ENCODE measurements at places on chromosomes 12 and 14. TPM values are rescaled to one million over a fixed set of nuclear protein-coding genes. Genes with fewer than 3 reads are reported as not detected.

MMP19 gene
- 24.9 TPM for total RNA-seq

DNA sequence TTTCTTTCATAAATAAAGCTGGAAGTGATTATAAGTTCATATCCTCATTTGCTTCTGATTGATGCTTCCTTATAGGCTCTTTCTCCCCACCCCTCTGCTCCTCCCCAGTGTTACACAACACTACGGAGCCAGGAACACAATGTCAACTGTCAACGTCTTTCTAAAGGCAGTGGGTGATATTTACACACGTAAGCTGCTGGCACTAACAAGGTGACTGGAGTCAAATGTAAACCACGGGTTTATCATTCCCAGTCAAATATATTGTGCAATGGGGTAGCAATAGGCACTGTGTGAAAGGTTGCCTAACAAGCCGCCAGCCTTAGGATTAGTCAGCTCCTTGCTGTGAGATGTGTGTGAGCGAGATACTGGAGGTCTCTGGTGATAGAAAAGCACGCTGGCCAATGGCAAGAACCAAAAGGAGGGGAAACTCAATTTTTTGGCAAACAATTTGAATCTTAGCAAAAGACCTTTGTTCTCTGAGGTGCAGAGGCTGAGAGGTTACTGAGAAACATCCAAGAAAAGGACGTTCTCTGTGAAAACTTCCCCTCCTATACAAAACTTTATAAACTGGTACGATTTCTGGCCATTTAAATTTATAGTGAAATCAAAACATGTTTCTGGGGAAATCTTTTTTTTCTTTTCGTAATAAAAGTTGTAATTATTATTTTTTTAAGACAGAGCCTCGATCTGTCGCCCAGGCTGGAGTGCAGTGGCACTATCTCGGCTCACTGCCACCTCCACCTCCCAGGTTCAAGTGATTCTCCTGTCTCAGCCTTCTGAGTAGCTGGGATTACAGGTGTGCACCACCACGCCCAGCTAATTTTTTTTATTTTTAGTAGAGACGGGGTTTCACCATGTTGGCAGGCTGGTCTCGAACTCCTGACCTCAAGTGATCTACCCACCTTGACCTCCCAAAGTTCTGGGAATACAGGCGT, 22.3 kb upstream of the HECTD1 start:
- peak; percentile 89 for DNase-seq

PTGDR gene
- not detected for total RNA-seq

GRCh38 chr14:97697772-97698171, 900.6 kb downstream of the VRK1 start:
- DNase-seq: no peak

GRCh38 chr14:99318091-99318958, 46.3 kb upstream of the BCL11B start:
- DNase-seq: peak; percentile 46

DNA sequence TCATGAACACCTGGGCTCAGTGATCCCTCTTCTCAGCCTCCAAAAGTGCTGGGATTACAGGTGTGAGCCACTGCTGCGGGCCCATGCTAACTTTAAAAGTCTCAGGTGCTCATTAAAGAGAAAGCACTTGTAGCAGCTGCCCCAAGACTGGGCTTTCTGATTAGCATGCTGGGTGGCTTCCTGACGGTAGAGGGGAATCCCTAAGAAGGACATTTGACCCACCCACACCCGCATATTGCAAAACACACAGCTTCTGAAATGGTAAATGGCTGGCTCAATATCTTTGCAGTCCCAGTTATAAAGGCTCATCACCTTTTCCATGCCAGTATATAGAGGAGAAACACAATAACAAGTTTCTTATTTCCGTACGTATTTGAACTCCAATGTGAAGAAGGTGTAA, 19.3 kb upstream of the BICD1 start:
- DNase-seq: no peak

- no peak for DNase-seq
Measured at GRCh38 chr14:23163830-23164229, 19.6 kb downstream of the SLC7A8 start.

- DNase-seq: peak; percentile 46
Measured at GRCh38 chr12:51389302-51389999, 1.8 kb downstream of the GALNT6 start.

DNA sequence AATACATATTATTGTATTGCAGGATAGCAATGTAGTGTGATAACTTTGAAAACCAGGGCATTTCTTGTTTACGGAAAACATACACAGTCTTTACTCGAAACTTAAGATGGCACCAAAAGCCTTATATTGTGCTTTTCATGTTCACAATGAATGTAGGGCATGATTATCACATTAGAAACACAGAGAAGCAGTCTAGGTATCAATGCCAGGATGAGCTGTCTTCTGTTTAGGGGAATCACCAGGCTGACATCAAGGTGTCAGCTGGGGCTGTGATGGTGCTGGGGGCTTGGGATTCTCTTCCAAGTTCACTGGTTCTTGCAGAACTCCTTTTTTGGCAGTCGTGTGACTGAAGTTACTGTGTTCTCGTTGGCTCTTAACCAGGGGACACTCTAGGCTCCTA, 1067.3 kb downstream of the FLRT2 start:
- no peak for DNase-seq

CCDC60 gene
- not detected for total RNA-seq

GRCh38 chr14:33524244-33524643, 426.6 kb downstream of the EGLN3 start:
- DNase-seq: no peak

- no peak for DNase-seq
Measured at GRCh38 chr12:130401703-130402102, 64.0 kb downstream of the PIWIL1 start.

- no peak for DNase-seq
Measured at GRCh38 chr12:6767353-6768319, 1.5 kb downstream of the PTMS start.

- DNase-seq: peak; percentile 24
Measured at GRCh38 chr14:103385929-103386712, 906 bp downstream of the MARK3 start.

DNA sequence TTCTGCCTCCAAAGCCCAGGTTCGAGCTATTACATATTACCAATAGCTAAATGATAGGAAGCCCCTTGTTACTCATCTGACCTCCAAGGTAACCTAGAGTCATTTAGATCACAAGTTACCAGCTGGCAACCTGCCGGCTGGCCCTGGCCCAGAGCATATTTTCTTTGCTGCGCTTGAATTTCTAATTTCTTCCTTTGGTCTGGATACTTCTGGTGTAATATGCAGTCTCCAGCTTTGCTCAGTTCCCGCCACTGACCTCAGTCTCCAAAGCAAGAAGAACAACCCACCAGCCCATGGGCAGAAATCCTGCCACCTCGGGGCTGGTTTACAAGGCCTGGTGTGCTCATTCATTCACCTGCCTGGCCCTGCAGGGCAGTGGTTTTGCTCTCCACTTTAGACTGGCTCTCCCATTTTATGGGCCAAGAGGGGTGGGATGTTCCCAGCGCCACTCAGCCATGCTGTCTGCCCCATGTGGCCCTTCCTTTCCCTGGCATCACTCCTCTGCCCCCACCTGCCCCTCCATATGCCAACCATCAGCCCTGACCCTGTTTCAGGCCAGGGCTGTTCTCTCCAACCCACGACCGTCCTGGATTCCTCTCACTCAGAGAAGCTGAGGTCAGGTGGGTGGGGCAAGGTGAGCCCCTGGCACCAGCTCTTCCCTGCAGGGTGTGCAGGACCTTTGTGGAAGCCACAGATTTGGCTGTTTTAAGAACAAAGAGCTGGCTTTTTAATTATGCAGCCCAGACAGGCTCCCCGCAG, 76.0 kb downstream of the PRIMA1 start:
- no peak for DNase-seq

DNA sequence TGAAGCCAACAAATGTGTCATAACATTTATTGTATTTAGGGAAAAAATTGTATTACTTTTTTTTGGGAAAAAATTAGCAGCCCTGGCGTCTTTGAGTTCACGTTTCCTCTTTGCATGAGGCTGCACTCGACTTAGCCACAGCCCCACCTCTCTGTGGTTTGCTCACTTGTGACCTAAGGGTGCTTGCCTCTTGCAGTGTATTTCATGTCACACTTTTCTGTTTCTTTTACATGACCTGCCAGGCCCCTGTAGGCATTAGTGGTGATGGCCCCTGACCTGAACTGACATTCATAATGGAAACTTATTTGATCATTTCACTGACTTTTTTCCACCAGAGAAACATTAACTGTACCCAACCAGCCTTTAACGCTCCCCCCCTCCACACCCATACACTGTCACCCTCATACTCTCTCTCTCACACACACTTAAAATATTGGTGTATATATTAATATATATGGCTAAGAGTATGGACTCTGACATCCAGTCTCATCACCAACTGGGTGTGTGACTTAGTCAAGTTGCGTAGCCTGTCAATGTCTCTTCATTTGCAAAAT, 122.9 kb downstream of the PRKCH start:
- no peak for DNase-seq

- no peak for DNase-seq
Measured at GRCh38 chr14:51210594-51210993, 29.5 kb upstream of the TMX1 start.

RNASE4 gene
- 5.4 TPM for total RNA-seq

DNA sequence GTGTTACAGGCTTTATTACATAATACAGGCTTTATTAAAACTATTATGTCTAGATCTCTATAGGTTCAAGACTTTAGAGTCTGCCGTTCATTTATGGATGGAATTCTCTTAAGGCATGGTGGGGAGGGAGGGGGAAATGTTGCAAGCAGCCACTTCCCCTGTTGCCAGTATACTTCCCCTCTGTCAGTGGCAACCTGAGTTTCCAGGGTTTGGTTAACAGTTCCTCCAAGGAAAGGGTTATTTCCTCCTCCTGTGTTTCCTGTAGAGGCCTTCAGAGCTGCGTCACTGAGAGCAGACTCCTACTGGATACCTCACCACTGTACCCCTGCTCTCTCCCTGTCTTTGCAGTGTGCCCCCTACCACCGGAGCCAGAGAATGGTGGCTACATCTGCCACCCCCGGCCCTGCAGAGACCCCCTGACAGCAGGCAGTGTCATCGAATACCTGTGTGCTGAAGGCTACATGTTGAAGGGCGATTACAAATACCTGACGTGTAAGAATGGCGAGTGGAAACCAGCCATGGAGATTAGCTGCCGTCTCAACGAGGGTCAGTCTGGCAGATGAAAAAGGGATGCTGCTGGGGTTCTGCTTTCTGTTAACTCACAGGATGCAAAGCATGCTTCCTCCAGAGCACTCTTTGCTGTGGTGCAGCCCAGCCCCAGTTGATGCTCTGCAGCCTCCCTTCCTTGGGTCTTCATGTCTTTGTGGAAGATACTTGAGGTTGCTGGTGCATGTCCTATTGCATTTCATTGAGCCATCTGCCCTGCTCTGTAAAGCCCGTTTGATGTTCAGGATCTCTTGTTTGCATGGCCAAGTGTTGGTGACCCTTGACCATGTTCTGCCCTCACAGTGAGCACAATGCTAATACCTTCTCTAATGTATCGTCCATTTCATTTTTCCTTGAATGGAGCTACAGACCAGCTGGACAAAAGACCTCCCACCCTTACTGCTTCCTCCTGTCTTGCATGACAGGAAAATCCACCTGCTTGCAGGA, 63.6 kb upstream of the SRSF5 start:
- DNase-seq: no peak

NELL2 gene
- total RNA-seq: not detected

RNASE7 gene
- total RNA-seq: not detected

DNA sequence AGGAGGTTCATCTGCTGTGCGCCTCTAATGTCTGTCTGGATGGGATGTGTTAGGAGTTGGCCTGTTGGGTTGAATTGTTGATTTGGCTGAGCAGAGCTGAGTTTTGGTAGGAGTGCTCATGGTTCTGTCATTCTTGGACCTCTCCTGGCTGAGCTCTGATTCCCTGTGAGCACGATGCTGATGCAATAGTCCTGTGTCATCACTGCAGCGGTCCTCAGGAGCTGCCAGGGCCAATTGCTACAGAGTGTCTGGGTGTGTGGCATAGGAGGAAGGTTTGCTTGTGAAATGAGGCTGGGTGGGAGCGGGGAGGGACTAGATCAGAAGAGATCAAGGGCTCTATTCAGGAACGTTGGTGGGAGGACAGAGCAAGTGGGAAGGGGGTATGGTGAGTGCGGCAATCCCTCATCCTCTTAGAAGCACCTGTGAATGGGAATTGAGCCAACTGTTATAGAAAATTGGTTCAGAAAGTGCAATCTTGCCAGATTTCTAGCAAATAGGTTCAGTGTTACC, 21.2 kb downstream of the PEX5 start:
- DNase-seq: no peak

AEBP2 gene
- 13.4 TPM for total RNA-seq

ASCL1 gene
- total RNA-seq: not detected

DNA sequence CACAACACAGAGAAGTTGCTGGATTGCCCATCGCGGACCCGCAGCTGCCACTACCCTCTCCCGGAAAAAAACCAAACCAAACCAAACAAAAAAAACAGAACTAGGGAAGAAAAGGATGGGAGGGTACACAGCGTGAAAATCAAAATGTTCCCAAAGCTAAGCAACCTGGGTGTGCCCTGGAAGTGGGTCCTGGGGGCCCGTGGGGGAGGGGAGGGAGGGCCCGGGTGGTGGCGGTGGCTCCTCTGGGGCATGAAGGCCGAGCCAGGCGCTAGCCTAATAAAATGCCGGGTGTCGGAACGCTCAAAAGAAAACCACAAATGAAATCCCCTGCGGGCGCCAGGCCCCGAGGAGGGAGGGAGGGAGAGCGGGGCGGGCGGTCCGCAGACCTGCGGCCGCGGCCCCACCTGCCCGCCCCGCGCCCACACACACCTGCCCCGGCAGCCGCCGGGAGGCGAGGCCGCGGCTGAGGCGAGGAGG, 787 bp downstream of the HECTD4 start:
- DNase-seq: no peak

- DNase-seq: no peak
Measured at GRCh38 chr12:128970110-128970509, 116.8 kb downstream of the GLT1D1 start.

DNA sequence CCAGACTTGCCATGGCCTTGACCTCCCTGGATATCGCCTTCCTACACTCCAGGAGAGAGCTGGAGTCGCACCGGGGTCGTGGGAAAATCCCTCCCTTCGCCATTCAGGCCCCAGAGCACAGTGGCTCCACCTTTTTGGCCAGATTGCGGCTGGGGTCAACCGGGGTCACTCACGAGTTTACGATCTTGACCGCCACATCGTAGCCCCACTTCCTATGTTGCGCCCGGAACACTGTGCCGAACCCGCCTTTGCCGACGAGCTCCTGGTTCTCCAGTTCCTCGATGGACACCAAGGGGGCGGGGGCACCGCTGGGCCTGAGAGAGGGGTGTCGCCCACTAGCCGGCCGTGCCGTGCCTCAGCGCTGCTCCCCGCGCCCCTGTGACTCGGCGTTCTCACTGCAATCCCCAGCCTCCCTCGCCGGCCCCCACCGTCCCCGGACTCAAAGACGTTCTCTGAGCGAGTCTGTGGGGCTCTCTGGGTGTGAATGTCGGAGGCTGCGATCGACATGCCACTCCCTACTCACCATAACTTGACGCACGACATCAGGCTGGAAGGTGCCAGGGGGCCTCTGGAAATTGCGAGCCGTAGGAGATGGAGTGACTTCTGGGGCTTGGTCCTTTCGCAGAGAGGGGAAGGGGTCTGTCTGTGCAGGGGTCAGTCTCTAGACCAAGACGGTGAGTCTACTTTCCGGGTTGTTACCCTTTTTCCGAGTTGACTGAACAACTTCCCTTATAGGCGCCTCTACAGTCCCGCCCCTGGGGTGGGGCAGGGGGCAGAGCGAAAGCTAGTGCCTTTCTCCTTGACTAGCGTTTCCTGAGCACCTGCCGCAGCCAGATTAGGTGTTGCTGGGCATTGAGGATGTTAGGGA, at the start of gene RIPK3:
RIPK3 (minus strand) TSS at position 708 of the 868 bp plus-strand sequence; CDS start at position 543, 165 bp downstream.
- DNase-seq: no peak
